Renal pelvis (tissue), 12 donors: ENCODE measurements at places on chromosomes 1 and 21. TPM values are rescaled to one million over a fixed set of nuclear protein-coding genes. Genes with fewer than 3 reads are reported as not detected.

The OLIG1 gene
- polyA plus RNA-seq: 1.0 TPM

The CD34 gene
- polyA plus RNA-seq: 87.1 TPM

The AKR7A3 gene
- polyA plus RNA-seq: 2.8 TPM

The CLIC6 gene
- 2.8 TPM for polyA plus RNA-seq

The NR5A2 gene
- 2.1 TPM for polyA plus RNA-seq

The LY9 gene
- 0.07 TPM for polyA plus RNA-seq

The PRMT2 gene
- polyA plus RNA-seq: 133 TPM

GRCh38 chr1:231632119-231632518 is 5.5 kb downstream of the DISC1 start:
- no peak for DNase-seq

DNA sequence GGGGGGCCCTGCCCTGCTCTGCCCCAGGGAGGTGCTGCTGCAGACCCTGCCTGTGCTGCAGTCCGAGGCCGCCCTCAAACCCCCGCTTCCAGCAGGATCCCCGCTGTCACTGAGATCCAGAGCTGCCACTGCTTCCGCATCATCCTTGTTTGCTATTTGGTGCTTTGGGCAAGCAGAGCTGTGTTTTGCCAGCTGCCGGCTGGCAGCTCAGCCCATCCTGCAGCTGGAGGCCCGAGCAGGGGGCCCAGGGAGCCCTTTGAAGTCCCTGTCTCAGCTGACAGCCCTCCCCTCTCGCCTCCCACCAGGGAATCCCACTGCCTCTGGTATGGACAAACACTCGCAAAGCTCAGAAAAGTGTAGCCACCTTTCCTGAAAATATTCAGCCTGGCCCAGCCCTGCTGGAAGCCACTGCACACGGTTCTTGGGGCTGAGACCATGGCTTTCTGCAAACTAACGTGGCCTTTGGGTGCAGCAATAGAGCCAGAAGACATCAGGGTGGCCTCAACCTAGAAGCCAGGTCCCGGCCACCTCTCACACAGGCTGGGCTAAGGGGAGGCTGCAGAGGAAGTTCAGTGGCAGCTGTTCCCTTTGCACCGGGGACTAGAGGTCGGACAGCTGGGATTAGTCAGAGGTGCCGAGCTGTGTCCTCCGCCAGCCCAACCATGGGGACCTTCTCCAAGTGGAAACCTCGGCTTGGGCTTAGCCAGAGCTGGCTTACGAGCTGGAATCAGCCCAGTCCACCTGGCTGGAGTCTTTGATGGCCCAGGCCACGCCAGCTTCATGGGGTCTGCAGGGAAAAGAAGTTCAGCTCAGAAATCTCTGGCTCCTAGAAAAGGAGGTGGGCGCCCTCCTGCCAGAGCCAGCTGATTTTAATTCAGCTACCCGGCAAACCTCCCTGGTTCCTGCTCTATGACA is 107.1 kb downstream of the SPSB1 start:
- peak; percentile 62 for DNase-seq

GRCh38 chr1:118535901-118536300 is 350.9 kb upstream of the SPAG17 start:
- DNase-seq: no peak

- DNase-seq: no peak
These were observed 16.4 kb downstream of the HEYL start for GRCh38 chr1:39623053-39623452.

GRCh38 chr1:199859491-199859933 is 168.0 kb upstream of the NR5A2 start:
- DNase-seq: peak; percentile 11

- DNase-seq: no peak
These were observed 17.6 kb upstream of the IFI6 start for GRCh38 chr1:27689423-27690173.

- no peak for DNase-seq
These were observed 267.9 kb upstream of the DPYD start for GRCh38 chr1:98188774-98189173.

DNA sequence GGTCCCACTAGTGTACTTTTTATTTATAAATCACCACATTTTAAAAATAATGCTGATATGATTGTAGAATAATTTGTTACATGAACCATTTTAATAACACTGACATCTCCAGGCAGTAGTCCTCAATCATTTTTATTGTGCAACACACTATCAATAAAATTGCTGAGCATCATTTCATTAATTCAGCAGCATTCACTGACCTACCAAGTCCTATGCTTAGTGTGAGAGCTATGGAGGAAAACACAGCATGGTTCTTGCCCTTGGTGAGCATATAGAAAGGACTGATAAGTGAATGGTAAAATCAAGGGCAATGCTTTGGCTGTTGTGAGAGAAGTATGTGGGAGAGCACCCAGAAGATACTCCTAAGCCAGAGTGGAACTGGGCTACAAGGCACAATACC is 119.7 kb downstream of the KCNT2 start:
- DNase-seq: no peak

DNA sequence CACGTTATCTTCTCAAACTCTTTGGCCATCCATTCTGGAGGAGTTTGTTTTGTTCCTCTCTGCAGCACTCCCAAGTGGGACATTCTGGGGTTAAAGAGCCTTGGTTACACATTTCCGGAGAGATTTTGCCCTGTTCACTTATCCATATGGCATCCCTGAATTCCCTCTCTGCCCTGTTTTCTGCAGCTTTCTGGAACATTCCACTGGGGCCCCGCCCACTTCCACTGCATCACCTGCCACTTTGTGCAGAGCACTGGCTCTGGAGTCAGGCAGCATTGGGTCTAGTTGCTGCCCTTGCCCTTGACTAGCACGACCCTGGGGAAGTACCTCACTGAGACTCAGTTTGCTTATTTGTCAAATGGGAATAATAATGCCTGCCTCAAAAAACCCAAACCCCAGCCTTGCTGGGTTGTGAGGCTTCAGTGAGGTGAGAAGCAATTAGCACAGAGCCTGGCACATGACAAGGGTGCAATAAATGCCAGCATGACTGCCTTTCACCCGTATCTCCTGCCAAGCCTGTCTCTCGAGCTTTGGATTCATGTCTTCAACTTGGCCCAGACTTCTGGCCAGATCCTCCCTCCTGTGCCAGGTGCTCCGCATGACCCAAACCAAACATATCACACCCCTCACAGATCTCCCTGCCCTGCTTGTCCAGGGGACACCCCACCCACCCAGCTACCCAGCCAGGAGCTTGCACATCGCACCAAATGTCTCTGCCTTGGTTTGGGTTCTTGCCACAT is 38.3 kb downstream of the IL6R start:
- DNase-seq: no peak

GRCh38 chr1:77265180-77265579 is 16.6 kb upstream of the AK5 start:
- DNase-seq: no peak

GRCh38 chr1:175978926-175979325 is 228.2 kb downstream of the COP1 start:
- DNase-seq: no peak

DNA sequence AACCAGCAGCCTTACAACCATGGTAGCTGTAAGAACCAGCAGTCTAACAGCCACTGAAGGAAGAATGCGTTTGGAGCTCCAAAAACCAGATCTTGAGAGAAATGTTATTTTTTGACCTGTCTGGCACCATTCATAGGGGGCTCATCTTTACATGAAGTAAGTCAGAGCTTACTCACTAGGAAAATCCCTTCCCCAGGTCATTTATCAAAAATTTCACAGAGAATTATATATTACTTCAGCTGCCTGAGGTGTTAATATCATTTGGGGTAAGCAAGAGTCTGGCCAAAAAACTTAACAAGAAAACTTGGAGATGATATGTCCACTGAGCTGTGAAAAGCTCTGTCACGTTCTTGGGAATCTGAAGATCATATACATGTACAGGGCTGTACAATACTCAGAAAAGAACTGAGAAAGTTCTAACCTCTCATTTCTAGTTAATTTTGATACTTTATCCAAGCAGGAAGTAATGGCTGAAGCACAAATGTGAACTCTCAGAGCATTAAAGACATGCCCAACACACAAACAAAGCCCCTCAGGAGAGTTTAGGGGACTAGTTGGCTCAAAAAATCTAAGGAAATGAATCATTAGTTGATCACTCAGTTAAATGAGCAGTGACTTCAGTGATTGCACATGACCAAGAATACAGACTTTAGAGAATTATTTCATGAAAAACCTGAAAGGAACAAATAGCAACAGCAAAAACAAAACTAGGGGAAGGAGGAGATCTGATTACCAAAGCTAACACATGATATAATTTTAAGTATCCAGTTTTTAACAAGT is 681.1 kb downstream of the LTN1 start:
- no peak for DNase-seq

DNA sequence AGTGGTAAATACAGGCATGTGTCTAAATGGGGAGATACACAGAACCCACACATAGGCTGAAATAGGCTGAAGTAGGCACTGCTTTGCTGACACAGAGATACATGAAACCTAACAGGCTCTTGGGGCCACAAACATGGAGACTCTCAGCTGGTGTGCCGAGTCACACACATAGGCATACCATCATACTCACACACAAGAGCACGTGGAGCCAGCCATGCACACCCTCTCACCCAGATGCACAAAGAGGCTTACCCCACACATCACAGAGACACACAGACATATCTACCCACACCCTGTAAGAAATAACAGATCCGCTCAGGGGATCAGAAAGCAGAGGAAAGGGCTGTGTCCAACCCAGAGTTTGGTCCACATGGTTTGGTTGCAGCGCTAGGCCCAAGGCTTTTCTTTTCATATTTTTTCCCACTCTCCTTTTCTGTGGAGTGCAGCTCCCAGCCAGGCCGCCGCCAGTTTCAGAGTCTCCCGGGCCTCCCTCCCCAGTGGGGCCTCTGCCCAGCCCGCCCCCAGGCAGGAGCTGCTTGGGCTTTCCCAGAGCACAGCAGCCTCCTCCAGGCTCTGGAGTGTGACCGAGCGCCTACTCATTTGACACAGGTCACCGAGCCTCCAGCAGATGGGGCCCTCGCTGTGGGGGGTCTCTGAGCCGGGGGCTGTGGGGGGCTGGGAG is 3.9 kb upstream of the POU3F1 start:
- peak; percentile 75 for DNase-seq

DNA sequence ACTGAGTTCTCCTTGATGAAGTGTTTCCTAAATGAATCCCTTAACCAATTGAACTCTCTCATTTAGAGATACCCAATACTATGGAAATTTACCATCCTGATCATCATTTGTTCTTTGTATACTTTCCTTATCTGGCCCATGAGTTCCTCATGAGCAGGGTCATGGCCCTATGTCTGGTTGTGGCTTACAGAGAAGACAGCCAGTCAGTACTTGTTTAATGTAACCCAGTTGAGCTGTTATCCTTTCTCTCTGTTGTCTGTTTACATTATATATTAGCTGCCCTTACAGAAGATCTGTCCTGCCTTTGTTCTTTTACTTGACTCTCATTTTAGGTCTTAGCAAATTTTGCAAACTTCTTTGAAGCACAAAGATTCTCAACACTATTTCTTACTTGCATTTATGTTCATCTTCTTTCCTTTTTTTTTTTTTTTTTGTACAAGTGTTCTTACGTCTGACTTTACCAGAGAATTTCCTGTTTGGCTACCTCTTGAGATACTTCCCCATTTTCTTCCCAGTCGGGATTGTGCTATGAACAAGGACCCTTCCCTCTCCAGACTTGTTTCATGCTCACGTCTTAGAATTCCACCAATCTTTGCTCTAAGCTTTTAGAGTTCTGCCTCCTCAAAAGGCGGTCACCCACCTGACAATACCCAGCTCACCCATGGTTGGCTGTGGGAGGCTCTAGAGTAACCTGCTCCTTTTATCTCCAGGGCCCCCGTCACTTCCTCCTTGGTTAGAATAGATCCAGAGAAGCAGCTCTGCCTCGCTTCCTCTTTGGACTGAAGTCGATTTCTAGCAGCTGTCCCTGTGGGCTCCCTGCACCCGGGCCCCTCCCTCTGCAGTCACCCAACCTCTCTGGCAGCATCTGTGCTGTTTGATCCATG is 53.6 kb upstream of the RUNX1 start:
- DNase-seq: no peak

DNA sequence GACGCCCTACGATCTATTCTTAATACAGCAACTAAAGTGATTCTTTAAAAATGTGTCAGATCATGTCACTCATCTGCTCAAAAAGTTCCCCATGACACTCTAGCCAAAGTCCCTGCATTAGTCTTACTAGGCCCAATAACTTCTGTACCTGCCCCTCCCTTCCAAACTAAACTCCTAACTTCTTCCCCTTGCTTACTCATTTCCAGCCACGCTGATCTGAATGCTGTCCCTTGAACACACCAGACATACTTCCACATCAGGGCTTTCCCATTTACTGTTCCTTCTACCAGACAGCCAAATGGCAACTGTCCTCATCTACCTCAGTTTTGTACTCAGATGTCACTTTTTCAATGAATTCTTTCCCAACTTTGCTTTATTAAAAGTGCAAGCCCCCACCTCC is 1.2 kb downstream of the PPT1 start:
- DNase-seq: no peak

DNA sequence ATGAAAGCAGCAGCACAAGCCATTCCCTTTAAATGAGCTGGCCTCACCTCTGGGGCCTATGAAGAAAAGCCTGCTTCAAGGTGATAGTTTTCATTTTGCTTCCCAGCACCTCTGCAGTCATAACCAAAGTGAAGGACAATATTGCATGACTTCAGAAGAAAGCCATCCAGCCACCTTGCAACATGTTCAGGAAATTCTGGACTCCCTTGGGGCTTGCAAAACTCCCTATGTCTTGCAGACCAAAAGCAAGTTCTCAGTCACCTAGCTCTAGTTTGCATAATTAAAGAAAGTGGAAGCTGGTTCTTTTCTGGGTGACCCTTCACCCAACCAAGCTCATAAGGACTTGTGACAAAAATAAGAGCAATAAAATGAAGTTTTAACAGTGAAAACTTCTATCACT is 87.6 kb downstream of the GFI1 start:
- no peak for DNase-seq

GRCh38 chr1:81337226-81337625 is 463.5 kb upstream of the ADGRL2 start:
- DNase-seq: no peak

DNA sequence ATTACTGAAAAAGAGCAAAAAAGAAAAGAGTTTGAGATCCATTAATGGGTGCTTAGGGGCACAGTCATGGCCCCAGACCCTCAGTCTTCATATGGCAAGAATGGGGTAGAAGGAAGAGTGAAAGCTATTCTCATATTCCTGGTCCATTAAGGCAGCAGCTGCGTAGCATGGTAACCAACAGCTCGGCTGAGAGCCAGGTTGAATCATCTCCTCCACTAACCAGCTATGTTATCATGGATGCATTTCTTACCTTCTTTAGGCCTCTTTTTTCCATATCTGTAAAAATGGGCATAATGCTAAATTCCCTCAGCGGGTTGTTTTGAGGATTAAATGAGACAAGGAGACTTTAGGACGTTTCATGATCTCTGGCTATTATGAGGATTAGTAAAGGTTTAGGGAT is 15.0 kb upstream of the SARS1 start:
- no peak for DNase-seq
